ENCODE measurements at places on chromosomes 6 and 20. TPM values are rescaled to one million over a fixed set of nuclear protein-coding genes. Genes with fewer than 3 reads are reported as not detected.

The HLA-C gene
- total RNA-seq = 159 TPM

The MATN4 gene
- total RNA-seq = not detected

The MYLK4 gene
- 0.98 TPM for total RNA-seq

The PDE7B gene
- total RNA-seq = 23.9 TPM

The OVOL2 gene
- total RNA-seq = not detected

The C20orf141 gene
- total RNA-seq = not detected

The SPATA25 gene
- total RNA-seq = 2.1 TPM

The VSTM2L gene
- total RNA-seq = 1.4 TPM

The PNLDC1 gene
- total RNA-seq = not detected

The SIRPD gene
- not detected for total RNA-seq

The SEL1L2 gene
- total RNA-seq = not detected

The WFDC10B gene
- total RNA-seq = not detected

The TBC1D22B gene
- 3.5 TPM for total RNA-seq

The RAB32 gene
- 20.8 TPM for total RNA-seq

The COL11A2 gene
- 0.74 TPM for total RNA-seq

The BPIFB1 gene
- total RNA-seq = not detected

The SIGLEC1 gene
- 0.08 TPM for total RNA-seq

The PRL gene
- not detected for total RNA-seq

The LY6G6D gene
- not detected for total RNA-seq

The RIPOR3 gene
- 1.6 TPM for total RNA-seq

The ADGB gene
- not detected for total RNA-seq

The TFAP2D gene
- not detected for total RNA-seq

The OOEP gene
- not detected for total RNA-seq

The HLA-DQA2 gene
- not detected for total RNA-seq

The COL12A1 gene
- 342 TPM for total RNA-seq

The FITM2 gene
- 1.8 TPM for total RNA-seq

The NEU1 gene
- total RNA-seq = 35.8 TPM

The SLC35D3 gene
- total RNA-seq = not detected

The PAX1 gene
- total RNA-seq = not detected

The NFKBIL1 gene
- 48.7 TPM for total RNA-seq

The OLIG3 gene
- 0.74 TPM for total RNA-seq

The LSM14B gene
- 31.0 TPM for total RNA-seq

The CFAP206 gene
- total RNA-seq = 0.27 TPM

The TMEM30A gene
- total RNA-seq = 136 TPM

The RIPPLY2 gene
- not detected for total RNA-seq

The ABRACL gene
- 15.8 TPM for total RNA-seq

The PRDM1 gene
- total RNA-seq = 1.4 TPM

The SMPDL3A gene
- total RNA-seq = 19.6 TPM

The VNN1 gene
- 0.33 TPM for total RNA-seq

The TREML2 gene
- total RNA-seq = not detected

The EEF1A2 gene
- total RNA-seq = not detected

The TCP11 gene
- total RNA-seq = not detected

The GRM4 gene
- 0.08 TPM for total RNA-seq

The UFL1 gene
- total RNA-seq = 28.0 TPM

The ADGRF5 gene
- total RNA-seq = 15.9 TPM

The GINS1 gene
- 7.9 TPM for total RNA-seq
